ENCODE measurements at places on chromosomes 2 and 18.

- no peak for DNase-seq
Measured at GRCh38 chr18:33711514-33711913, 133.5 kb downstream of the ASXL3 start.

DNA sequence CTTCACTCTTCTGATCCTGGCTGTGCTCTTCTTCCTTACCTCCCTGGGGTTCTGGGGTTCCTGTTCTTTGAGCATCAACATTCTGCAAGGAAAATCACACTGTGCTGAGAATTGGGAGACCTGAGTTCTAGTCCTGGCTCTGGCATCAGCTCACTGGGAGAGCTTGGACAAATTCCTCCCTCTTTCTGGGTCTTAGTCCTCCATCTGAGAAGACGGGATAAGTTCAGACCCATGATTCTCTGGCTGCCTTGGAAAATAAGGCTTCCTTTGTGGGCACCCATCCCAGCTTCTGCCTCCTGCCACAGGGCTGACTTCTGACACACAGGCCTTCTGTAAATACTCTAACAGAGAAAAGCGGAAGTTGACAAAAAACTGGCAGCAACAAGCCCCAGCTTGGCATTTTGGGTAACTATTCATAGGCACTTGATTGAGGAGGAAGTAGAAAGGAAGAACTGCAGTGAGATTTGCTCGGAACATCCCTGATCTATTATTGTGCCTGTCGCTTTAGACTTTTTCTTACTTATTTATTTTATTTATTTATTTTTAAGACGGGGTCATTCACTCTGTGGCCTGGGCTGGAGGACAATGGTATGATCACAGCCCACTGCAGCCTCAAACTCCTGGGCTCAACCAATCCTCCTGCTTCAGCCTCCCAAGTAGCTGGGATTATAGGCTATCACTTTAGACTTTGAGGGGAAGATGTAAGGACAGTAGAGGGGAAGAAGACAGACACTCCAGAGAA, 7.9 kb downstream of the PCBP1 start:
- peak; percentile 76 for DNase-seq

DNA sequence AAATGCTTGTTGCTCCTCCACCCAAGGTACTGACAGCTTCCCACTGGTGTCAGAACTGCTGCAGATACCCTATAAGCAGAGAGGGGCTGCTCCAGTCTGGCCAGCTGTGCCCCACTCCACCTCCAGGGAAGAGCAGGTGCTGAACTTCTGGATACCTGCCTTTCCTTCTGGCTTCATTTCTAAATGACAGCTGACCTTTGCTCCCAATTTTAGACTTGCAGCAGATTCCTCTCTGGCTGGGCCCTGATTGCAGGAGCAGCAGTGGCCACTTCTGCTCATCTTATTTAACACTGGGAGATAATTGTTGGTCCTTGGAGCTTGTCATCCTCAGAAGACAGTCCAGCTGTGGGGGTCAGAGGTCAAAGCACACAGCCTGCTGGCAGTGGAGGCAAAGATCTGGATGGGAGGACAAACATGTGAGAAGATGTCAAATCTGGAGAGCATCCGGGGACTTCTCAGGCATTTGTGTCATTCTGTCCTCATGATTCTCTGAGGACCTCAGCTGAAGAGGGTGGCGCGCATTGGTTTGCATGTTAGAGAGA, 38.9 kb downstream of the SETBP1 start:
- no peak for DNase-seq

GRCh38 chr18:32769071-32769585, 3.7 kb downstream of the KLHL14 start:
- DNase-seq: no peak

GRCh38 chr18:57083485-57083884, 63.4 kb upstream of the BOD1L2 start:
- no peak for DNase-seq

DNA sequence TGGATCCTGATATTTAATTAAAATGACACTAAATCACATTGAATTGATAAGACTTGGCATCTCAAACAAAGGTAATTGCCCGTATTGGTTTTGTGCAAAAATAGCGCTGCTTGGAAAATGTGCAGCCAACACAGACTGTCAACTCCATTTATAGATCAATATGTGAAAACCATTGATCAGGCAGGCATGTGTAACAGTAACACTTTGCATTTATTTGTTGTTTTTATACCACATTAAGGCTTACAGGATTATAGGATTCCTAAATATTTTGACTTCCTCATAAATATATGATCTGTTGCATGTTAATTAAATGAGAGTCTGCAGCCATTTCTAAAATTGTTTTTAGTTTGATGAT, 30.2 kb downstream of the ARHGAP15 start:
- DNase-seq: no peak

GRCh38 chr2:230664844-230665243, 47.8 kb upstream of the CAB39 start:
- no peak for DNase-seq
